ENCODE measurements at places on chromosomes 5 and 9.
A peak's percentile ranks its signal among the peaks of the same experiment; 100 is the strongest.

- no peak for DNase-seq
These were observed 1.6 kb downstream of the NINJ1 start for GRCh38 chr9:93132287-93132927.

DNA sequence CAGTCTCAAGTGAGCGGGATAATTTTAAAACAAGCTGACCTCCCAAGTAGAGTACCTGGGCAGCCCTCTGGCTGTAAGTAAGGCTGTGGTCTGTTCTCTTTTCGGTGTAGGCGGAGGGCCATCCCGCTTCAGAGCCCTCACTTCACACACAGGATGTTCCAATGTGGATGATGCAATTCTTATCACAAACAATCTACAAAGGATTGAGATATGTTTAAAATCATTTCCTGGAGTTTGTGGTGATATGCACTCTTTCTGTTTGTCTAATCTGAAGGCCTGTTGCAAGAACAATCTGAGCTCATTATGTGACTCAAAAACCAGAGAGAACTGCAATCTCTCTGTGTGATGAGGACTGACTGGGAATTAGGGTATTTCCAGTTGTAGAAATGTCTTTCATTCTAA lies 42.5 kb downstream of the ITGA2 start:
- peak; percentile 58 for DNase-seq

- no peak for DNase-seq
These were observed 78.8 kb downstream of the ADAMTS2 start for GRCh38 chr5:179266291-179267070.

DNA sequence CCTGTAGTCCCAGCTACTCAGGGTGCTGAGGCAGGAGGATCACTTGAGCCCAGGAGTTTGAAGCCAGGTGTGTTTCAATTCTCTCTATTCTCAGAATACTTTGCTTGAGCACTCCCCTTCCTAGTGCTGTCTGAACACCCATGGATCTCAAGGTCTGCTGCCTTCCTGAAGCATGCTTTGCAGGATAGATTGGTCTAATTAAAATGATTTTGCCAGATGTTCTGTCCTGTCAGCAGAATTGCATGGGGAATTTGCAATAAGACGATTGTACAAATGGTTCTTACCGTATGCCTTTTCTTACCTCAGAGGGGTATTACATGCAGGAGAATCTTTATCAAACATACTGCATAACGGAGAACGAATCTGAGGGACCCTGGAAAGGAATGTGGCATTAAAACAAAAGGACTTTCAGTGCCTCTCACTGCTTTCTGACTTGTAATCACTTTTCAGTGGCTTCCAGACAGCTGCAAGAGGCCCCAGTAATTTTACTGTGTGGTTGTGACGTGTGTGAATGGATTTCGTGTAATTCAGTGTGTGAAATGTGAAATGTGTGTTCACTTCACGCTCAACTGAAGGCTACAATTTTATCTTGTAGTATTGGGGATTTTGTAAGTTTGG lies 587.2 kb upstream of the SEMA6A start:
- DNase-seq: no peak

DNA sequence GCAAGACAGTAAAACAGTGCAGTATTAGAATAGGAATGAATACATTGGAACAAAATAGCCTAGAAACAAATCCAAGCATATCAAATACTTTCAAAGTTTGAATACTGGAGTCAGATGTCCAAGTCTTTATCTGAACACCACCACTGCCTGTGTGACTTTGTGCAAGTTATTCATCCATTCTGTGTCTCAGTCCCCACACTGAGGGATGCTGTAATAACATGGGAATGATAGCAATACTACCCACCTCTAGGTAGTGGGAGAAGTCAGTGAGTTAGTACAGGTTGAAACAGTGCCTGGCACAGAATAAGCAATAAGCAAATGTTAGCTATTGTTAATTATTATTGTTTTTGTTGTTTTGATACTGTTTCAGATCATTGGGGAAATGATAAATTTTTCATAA lies 130.9 kb downstream of the SUSD1 start:
- no peak for DNase-seq

DNA sequence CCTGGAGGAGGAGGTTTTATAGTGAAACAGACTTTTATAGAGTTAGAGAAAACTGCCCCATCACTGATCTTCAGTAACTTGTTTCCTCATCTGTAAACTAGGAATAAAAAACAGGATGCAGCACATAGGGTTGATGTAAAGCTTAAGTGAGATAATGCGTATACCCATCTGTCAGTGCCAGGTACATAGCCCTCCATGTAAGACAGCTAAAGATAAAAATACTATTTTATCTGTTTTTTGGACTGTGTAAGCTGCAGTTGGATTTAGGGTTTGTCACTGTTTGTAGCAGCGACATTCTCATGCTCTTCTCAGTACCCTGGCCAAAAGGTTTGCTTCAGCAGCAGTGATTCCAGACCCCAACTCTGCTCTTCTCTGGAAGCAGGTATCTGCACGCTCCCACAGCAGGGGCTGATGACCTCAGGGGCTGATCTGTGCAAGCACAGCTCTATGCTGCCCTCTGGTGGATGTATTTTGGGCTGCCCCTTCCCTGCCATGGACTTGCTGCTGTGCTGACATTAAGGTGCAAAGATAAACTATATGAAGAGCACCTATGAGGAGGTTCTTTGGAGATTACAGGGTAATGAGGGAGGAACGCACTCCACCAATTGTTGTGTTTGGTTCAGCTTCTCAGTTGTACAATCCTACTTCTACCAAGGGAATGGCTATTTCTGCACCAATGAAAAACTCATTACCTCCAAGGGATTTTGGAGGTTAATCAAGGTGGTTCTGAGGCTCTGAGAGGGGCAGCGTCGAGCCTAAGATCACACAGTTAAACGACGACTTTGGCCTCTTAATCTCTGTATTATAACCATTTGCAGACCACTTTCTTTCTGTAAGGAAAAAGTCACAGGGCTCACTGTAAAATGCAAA lies 13.1 kb downstream of the HMHB1 start:
- DNase-seq: peak; percentile 52

DNA sequence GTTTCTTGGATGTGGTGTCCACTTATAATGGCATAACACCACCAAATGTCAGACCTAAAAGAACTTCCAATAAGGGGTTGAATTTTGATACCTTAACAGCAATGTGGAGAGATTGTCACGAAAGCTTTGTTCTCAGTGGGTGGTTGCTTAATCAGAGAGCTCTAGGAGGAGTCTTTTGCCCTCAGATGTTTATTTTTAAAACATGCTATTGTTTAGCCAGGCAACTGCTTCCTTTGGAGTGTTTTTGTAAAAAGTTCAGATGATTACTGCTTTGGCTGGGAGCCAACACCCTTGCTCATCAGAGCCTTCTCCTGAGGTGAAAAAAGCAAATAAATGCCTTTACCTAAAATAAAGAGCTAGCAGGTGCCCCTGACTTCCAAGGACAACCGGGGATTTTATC lies 65.0 kb downstream of the SLC1A1 start:
- DNase-seq: no peak

DNA sequence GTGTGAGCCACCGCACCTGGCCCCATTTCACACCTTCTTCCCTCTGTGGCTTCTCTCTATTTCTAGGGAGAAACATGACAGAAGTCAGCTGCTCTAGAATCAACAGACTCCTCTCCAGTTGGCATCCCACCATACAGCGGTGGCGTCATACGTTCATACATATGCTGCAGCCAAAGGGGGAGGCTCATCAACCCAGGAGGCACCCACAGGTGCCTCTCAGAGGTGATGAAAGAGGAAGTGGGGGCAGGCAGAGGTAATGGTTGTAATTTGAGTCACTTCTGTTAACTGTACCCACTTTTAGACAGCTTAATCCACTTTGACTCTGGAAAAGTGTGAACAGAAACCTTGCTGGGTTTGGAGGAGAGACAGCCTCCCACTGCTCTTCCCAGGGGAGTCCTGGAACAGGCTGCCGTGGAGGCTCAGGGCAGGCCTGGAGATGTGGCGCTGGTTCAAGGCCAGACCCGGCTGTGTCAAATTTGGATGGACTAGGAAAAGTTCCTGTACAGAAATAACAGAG lies 47.3 kb upstream of the SUB1 start:
- no peak for DNase-seq

GRCh38 chr5:117533792-117534191 lies 959.2 kb upstream of the SEMA6A start:
- no peak for DNase-seq

GRCh38 chr5:37723162-37723961 lies 116.5 kb downstream of the GDNF start:
- DNase-seq: no peak

DNA sequence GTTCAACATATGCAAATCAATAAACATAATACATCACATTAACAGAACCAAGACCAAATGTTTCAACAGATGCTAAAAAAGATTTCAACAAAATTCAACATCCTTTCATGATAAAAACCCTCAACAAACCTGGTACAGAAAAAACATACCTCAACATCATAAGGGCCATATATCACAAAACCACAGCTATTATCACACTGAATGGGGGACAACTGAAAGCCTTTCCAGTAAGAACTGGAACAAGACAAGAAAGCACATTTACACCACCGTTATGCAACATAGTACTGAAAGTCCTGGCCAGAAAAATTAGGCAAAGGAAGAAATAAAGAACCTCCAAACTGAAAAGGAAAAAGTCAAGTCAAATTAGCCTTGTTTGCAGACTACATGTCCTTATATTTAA lies 93.6 kb downstream of the DTWD2 start:
- no peak for DNase-seq

GRCh38 chr9:127912882-127913281 lies 4.0 kb downstream of the ST6GALNAC4 start:
- no peak for DNase-seq

- no peak for DNase-seq
These were observed 52.9 kb upstream of the KIAA1958 start for GRCh38 chr9:112433499-112434392.

- DNase-seq: no peak
These were observed 293.4 kb downstream of the YTHDC2 start for GRCh38 chr5:113806904-113807303.

GRCh38 chr5:15516486-15516885 lies 16.5 kb downstream of the FBXL7 start:
- DNase-seq: no peak

GRCh38 chr9:72622186-72622585 lies 100.8 kb downstream of the TMC1 start:
- no peak for DNase-seq

- no peak for DNase-seq
These were observed 12.5 kb downstream of the ST8SIA4 start for GRCh38 chr5:100890461-100891008.

GRCh38 chr5:116396476-116397099 lies 178.0 kb downstream of the SEMA6A start:
- no peak for DNase-seq

- no peak for DNase-seq
These were observed 21.5 kb upstream of the ARHGAP26 start for GRCh38 chr5:142748568-142749249.

DNA sequence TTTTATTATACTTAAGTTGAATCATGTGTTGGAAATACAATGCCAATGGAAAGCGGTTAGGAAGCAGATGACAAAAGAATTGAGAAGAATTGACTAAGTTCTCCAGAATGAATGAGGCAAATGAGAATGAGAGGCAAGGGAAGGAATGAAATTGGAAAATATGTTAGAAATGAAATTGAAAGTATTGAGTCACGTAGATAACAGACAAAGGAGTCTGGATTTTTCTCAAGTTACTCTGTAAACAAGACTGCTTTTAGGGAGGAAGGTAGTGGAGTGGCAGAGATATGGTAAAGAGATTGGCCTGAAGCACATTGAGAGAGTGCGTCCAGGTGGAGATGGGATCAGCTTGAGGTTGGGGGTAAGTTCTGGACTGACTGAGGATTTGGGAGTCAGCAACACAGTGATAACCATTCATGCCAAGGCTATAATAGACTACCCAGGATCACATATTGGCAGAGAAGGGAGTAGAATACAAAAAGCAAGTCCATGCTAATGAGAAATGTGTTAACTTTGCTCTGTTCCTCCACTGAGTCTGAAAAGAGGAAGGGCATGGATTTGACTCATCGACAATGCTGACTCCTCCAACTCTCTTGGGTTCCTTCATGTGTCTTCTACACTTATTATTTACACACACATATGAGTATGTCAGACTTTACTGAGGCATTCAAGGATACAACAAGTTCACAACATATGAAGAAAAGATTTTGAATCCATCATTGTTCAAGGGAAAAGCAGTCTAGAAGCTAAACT lies 814.2 kb upstream of the ZNF608 start:
- DNase-seq: no peak

DNA sequence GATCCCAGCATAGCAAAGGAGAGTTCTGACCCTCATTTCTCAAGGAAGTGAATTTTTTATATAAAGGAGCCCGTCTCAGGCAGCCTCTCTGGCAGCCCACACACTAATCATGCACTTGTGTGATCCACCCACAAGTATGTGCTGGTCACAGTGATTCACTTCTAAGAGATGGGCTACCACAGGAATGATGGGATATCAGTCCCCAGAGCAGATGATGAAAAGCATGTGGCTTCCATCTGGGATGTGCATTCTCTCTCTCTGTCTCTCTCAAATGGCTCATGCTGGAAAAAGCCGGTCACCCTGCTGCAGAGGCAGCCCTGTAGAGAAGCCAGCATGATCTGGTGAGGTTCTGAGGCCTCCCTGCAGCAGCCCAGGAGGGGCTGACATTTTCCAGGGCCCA lies 74.2 kb upstream of the ADCY2 start:
- DNase-seq: peak; percentile 91

DNA sequence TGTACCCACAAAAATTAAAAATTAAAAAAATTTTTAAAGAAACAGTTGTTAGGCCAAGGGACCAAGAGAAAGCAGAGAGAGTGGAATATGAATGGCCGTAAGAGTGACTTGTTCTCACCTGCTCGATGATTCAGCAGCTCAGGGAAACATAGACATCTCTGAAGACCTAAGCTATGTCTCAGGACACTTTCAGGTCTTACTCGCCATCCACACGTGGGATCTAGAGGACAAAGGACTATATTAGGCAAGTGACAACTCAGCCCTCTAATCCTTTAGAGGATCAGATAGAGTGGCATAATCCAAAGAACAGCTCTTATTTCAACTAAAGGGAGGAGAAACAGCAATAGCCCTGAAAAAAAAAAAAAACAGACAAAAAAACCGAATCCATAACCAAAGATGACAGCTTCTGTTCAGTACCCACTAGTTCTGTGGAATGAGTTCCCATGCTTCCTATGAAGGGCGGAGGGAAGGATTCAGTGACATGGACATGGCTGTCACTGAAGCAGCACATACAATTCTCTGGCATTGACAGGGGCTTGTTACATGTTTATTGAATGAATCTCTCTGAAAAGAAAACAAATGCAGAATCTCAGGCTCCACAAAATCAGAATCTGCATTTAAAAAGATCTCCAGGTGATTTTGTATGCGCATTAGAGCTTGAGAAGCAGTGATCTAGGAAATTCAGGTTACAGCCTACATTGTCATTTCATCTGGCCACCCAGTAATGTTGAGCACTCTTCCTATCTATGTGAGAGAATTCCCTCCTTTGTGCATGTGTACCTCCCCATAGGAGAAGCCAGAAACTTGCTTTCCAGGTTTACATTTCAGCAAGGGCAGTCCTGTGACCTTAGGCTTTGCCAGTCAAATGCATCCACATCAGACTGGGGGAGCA lies 96.0 kb downstream of the KIAA1958 start:
- DNase-seq: no peak

DNA sequence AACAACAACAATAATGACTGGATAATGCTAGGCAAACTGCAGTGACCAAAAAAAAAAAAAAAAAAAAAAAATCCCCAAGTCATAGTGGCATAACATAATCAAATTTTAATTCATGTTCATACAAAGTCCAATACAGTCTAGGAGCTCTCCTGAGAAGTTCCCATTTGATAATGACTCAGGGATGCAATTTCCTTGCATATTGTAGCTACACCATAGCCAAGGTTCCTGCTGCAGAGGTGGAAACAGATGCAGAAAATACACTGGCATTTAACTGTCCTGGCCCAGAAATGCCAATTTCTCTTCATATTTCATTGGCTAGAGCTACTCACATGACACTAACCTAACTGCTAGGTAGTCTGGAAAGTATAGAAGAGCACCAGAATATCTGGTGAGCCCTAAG lies 72.2 kb upstream of the SLC12A2 start:
- no peak for DNase-seq
